ENCODE measurements at places on chromosomes 12 and 14.

GRCh38 chr12:104769144-104769561, 188.9 kb downstream of the SLC41A2 start:
- DNase-seq: no peak

DNA sequence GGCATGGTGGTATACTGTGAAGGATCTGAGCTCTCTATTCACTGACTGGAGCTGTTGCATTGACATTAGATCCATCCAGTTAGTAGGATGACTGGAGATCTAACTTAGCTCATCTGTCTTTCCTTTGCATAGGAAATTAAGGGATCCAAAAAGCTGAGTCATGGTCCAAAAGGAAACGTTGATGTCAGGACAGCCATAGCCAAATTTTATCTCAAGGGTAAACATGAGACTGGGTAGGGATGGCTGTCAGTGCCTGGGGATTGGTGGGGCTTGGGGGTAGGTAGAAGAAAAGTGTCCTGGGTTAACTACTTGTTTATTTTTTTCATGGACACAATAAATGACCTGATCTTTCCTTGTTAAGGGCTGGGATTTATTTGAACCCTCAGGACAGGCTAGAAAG, 4.6 kb downstream of the FAM177A1 start:
- DNase-seq: no peak

DNA sequence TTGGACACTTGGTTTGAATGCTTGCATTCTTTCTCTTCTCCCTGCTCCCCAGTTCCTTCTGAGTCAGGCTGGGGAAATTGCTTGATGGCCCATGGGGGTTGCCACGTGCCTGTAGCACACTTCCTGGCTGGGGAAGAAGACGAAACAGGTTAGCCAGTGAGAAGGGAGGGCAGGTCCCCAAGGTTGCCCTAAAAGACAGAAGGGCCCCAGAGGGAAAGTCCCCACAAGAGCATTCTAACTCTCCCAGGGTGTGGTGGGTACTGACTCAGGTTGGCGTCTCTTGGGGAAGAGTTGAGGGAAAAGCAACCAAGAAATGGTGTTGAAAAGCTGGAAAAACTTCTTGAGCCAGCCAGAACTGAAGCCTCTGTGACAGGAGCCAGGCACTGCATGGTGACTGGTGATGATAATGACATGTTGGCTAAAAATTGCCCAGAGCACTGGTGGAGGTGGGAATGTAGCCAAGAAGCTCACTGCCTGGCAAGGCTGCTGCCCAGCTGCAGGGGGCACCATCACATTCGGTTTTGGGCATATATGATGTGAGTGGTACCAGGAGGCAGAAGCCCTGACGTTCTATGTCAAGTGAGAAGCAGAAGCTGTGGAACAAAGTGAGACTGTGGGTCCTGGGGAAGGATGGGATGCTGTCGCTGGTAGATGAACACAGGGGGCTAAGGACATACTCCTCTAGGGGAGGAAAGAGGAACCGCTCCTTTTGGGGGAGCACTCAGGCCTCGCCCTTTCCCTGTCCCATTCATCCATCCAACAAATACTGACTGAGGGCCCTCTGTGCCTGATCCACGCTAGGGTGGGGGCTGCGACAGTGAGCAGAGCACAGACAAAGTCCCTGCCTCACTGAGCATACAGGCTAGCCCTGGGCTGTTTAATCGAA, 8.1 kb upstream of the RABGGTA start:
- peak; percentile 30 for DNase-seq

GRCh38 chr14:83864106-83864505, 1665.8 kb upstream of the FLRT2 start:
- DNase-seq: no peak

- DNase-seq: no peak
These were observed 81.0 kb downstream of the ETV6 start for GRCh38 chr12:11730299-11731041.

GRCh38 chr12:116783525-116784237, 45.6 kb downstream of the RNFT2 start:
- DNase-seq: no peak

DNA sequence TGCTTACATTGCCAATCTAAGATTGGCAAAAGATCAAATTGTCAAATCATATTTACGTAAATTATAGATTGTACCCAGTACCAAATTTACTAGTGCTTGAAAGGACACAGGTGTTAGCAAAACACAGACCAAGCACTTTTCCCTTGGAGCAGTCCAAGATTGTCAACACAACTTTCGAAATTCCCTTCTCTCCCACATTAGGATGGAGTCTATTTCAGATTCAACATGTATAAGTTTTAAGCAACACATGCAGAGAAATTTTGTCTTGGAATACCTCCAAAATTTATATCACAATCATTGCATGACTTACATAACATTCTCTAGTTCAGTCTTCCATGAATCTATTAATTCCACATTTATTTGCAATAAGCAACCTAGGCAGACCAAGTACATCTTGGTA, 74.9 kb upstream of the SLCO1C1 start:
- no peak for DNase-seq

DNA sequence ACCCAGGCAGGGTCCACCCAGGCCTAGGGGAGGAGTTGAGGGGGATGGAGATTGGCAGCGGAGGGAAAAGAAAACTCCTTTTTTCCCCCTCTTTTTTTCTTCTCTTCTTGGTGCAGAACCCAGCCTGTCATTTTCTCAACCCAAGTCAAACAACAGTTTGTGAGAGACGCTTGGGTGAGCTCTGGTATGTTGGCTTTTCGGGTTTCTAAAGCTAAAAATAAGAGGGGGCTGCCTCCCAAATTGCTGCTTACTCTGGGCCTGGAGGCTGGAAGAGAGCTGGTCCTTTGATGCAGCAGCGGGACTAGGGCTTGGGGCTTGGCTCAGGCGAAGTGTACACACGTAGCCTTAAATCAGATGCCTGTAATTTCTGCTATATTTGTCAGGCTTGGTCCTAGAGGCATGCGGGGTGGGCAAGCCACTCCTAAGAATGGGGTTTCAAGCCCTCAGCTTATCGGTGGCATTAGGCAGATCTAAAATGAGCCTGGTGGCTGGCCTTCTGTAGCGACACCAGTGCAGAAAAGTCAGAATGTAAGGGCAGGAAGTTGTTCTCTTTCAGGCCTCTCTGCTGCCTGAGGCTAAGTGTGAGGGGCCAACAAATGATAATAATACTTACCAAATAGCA, 816 bp upstream of the SLC8A3 start:
- DNase-seq: no peak

DNA sequence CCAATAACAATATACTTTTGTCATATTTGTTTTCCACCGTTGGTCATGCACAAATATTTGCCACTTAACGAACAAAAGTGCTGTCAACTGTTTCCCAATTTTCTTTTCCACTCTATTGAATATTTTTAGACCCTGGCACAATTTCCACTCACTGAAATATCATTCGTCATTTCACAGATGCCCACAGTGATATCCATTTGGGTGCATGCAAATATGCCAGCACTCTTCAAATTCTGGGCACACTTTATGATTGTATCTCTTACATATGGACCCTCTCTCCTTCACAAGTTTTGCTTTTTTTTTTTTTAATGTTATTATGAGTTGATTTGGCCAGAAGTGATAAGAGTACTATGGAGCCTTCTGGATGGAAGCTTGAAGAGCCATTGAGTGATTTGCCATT, 1557.3 kb upstream of the FLRT2 start:
- DNase-seq: no peak

- no peak for DNase-seq
These were observed 89.1 kb upstream of the NUDT4 start for GRCh38 chr12:93288626-93289025.

GRCh38 chr12:12022306-12022936, 48.3 kb upstream of the BCL2L14 start:
- DNase-seq: no peak

DNA sequence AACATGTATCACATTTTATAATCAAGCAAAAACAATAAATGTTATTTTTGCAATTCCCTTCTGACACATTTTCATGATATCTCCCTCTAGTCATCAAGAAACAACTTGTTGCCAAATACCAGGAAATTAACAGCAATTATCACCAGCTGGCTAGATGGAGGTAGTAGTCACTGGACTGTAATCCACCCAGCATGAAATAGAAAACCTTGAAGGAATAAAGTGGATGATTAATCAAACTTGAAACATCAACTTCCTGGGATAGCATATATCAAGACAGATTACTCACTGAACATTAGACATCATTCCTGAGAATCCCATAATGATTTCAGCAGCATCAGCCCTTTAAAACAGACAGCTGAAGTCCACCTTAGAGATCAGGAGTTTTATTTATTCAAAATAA, 259.0 kb downstream of the CCDC59 start:
- no peak for DNase-seq

DNA sequence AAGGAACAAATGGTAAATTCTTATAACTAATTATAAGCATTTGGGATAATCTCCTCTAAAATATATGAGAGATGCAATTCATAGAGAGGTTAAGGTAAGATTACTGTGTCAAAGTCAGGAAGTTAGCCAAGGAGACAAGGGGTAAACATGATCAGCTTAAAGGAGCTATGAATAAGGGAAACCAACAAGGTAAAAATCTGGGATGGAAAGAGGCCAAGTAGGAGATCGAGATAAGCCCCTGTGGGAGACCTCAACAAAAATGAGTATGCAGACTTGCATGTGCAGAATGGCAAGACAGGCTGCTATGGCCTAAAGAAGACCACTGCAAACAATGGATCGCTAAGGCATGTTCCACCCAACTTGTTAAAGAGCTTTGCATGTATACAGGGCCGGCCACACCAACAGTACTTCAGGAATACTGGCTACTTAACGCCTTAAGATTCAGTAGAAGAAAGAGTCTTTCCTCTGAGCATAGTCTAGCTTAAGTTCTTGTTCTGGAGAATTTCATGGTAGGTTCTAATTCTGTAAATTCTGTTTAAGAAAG, 738.6 kb downstream of the GALC start:
- no peak for DNase-seq

- no peak for DNase-seq
These were observed 344.0 kb downstream of the TMEM132D start for GRCh38 chr12:129559776-129560175.

DNA sequence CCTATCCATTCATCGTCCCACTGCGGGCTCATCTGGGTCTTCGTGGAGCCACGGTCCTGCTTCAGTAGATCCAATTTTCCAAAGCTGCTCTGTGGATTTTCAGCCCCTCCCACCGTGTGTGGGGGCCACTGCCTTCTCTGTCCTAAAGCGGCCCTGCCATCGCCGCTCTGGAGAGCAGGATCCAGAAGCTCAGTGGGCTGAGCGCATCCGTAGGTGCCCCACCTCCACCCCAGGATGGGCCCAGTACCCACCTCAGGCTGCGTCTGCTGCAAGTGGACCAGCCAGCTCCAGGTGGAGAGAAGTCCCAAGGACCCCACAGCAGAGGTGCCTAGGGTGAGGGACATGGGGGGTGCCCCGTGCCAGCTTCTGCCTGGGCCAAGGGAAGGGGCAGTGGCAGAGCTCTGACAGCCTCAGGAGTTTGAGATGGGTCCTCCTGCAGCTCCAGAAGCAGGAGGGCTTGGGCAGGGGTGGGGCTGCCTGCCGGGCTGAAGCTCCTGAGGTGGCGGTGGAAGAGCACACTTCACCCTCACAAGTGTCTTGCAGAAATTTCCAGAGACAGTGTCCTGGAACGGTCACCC, 148.1 kb upstream of the C14orf180 start:
- DNase-seq: no peak

- no peak for DNase-seq
These were observed 52.5 kb upstream of the PELI2 start for GRCh38 chr14:56065621-56066290.

GRCh38 chr14:32933629-32934072, 5.0 kb upstream of the NPAS3 start:
- no peak for DNase-seq

GRCh38 chr12:49367381-49368239, at the start of gene SPATS2:
SPATS2 (plus strand) TSS chr12:49367462; CDS start chr12:49461013, 93,551 bp downstream.
- DNase-seq: no peak

DNA sequence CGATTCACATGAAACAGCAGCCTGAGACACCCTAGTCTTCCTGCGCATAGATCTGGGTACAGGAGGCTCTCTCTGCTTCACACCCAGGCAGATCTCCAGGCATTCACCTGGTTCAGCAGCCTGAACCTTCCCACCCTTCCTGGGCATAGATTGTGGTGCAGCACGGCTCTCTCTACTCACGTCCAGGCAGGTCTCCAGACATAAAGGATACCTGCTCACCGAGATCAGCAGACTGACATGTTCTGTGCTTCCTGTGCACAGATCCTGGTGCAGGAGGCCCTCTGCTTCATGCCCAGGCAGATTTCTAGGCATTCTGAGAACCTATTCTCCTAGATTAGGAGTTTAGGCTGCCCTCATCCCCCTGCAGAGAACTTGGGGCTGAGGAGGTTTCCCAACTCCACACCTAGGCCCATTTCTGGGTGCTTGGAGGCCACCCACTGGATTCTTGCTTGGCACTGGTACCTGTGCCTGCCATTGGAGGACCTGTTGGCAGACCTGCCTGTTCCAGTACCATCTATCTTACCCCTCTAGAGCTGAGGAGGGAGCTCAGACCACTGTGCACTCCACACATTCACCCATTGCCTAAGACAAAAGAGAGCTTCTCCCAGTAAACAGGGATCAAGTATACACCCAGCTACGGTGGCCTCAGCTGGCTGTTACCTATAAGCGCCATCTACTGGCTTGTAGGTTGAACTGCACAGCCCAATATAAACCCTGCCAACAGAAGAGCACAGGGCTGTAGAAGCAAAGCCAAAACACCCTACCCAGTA, 28.0 kb upstream of the GARIN6 start:
- DNase-seq: no peak

- DNase-seq: no peak
These were observed 7.8 kb upstream of the SERPINA9 start for GRCh38 chr14:94483729-94484275.

DNA sequence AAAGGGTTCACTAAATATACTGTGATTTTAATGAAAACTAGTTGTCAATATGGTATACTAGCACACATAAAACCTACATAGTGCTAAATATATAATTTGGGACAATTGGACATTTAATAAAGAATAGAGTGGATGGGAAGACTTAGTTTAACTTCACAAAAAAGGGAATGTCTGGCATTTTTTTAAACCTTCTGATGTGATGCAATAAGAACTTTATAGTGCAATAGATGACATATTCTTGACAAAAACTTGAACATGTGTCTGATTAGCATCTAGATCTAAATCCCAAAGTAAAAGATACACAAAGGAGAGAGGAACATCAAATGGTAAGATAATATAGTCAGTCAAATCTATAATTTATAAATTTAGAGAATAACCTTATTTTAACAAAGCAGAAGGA, 488.3 kb upstream of the SYT1 start:
- DNase-seq: no peak

GRCh38 chr12:28367326-28367725, 177.1 kb downstream of the CCDC91 start:
- no peak for DNase-seq

DNA sequence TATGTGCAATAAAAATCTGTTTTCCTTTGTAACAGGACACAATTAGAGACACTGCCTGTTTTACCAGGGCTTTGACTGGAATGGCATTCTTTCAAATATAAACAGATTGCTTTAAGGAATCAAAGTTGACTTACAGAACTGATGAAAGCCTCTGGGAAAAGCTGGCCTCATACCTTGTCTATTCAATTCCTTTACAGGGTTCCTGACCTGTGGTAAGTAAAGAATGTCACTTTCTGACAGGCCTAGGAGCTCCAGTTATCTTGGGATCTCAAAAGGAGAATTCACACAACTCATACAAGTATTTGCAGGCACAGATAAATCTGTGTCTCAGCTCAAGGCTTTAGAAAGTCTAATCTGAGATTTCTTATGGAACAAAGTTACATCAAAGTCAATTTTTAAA, 88.4 kb downstream of the BCAT1 start:
- no peak for DNase-seq

GRCh38 chr12:13088496-13088895, 15.0 kb downstream of the GSG1 start:
- DNase-seq: no peak

All from stimulated activated CD4-positive, alpha-beta T cell treated with anti-CD3 and anti-CD28 coated beads, Interleukin-15, amount 100 ng/mL, for 1 hour (primary cell).